ENCODE measurements at places on chromosomes 12 and 14.

DNA sequence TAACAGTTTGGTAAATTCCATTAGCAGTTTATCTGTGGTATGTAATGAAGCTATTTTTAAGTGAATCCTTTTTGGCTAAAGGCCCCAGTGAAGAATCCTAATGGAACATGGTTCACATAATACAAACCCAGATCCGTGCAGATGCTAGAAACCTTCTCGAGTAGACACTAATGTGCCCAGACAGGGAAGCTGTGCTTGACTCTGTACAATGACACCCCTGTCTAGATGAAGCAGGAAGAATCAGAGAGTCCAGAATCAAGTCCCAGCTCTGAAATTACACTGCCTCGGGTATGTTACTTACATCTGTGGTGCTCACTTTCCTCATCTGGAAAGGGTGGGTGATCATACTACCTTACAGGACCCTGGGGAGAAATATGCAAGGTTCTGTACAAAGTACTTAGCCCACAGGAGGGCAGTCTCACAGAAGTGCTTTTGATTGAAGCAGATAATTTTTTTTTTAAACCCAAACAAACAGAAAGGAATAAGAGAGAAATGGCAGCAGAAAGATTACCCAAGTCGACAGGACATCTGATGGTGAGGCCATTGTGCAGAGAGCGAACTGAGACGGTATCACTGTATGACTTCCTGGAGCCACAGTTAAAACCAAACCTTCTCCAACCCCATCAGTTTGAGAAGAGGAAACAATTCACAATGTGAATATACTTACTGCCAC is 8.5 kb downstream of the CRACR2A start:
- no peak for DNase-seq

DNA sequence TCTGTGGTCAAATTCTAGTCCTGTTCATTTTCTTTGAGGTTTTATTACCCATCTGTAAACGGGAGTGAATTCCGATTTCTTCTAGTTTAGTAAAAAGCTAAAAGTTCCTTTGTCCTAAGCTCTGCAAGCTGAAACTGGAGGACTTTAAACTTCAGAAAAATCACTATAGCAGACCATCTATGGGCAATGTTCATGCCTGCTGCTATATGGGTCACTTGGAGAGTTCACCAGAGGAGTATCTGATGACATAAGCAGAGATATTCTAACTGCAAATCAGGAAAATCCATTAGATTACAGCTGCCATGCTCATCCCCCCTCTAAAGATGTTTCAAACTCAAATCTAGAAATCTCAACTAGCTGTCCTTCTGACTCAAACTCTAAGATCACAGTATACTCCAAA is 193.0 kb upstream of the RTL1 start:
- DNase-seq, result no peak

DNA sequence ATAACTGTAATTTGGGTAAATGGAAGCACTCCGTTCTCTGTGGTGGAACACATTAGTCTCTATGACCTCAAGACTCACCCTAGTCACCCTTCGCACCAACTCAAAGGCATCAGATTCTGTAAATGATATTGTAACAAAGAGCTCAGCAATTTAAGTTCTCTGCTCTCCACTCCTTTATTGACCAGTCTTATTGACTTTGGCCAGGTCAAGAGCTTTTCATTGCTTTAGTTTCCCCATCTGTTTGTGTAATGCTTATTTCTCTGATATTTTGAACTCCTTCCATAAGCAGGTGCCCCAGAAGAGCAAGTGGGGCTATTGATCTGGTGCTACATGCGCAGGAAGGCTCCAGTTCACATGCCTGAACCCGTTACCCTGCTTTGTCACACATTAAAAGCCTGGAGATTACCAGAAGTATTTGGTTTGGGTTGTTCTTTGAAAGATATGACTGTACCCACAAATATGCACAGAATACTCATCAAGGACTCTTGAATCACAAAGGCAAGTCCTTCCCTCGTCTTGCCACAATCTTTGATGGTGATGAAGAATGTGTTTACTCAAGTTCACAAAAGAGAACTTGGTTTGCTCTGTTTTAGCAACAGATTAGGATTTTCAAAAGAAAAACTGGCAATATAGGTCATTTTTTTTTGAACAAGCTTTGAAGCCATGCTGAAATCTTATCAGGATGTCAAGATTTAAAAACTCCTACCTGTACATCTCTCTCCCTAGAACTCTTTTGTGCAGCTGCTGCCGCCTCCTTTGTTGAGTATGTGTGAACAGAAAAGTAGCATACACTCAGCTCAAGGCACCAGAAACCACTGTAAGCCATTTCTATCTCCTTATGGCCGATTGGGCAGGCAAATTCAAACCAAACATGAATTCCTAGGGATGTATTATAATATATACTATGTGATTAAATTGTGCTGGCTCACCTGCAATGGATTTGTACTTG is 193.9 kb downstream of the BCAT1 start:
- DNase-seq, result no peak

GRCh38 chr14:93347850-93348249 is 868 bp downstream of the COX8C start:
- DNase-seq, result no peak

- no peak for DNase-seq
Observed at GRCh38 chr14:81295958-81296923, 75.5 kb upstream of the GTF2A1 start.

DNA sequence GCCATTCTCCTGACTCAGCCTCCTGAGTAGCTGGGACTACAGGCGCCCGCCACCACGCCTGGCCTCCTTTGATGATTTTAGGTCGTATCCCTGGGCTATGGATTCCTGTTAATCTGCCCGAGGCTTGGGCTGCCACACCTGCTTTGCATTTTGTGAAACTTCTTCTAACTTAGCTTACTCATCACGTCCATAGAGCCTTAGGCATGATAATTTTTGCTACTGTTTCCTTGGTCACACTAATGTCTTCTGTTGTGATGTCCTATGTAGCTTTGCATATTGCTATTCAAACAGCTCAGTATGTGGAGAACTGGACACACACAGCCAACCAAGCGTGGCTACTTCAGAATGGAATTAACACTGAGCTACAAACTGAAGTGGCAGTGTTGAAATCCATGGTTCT is 47.5 kb upstream of the DDX11 start:
- DNase-seq, result no peak

GRCh38 chr12:116074686-116075085 is 202.8 kb downstream of the MED13L start:
- no peak for DNase-seq

DNA sequence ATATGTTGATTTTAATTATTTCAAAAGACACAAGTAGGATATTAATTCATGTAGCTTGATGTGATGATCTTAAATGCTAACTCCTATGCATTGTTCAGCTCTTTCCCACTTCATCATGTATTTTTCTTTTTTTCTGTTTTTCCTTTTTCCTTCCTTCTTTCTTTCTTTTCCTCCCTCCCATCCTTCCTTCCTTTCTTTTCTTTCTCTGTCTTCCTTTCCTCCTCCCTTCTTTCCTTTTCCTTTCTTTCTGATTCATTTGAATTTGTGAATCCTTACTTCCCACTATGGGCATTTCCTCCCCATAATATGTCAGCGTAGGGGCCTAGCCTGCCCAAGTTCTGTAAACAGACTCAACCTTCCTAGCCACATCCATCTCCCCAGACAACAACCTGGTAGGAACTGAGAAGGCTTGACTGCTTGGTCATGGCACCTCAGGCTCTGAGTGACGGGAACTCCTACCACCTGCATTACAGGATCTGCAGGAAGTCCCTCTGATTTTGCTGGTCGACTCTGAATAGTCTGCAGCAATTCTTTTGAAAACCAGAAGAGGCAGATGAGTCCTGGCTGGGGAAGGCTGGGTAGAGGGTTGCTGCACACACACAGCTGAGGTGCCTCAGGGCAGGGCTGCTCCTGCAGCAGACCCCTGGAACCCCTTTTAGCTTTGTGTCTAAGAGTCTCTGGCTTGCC is 33.4 kb upstream of the BHLHE41 start:
- DNase-seq, result no peak

DNA sequence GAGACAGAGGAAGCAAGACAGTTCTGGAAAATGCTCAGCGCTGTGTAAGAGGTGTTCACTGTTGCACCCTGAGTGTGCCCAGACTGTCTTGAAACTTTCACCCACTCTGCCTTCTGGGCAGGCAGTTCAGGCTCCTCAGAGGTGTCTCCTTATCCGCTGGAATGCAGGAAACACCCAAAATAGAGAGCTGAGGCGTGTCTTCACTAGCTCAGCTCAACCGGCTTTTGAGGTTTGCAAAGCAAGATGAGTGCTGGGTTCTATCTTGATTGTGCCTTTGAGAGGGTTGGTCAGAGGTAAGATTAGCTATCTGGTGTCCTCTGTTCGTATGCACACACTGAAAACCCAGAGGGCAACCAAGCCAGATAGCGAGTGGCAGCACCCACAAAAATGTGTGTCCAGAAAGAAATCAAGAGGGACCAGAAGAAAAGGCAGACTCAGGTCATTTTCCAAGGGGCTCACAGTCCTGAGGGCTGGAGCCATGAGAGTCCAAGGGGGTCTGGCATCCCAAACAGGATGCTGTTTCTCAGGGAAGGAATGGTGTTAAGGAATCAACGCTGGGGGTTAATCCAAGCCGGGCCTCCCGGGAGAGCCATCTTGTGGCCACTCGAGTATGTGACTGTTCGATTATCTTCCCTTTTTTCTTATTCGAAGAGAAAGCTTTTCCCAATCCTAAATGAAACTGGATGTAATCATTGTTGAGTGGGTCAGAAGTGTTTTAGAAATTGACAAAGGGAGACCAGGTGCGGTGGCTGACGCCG is 47.1 kb downstream of the TBX3 start:
- DNase-seq, result no peak

DNA sequence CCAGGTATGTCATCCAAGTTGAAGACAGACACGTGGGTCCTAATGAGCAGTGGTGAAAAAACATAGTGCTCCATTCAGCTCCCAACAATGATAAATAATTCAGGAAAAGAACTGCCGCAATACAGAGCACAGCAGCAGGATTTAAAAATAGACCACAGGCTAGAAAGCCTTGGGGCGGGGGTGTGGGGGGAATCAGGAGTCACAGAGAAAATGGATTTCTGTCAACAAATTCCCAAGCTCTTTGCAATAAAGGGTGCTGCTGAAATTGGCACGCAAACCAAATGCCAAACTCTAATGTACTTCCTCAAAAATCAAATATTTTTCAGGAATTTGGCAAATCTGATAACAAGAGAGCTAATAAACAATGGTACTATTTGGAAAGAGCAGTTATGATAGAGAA is 58.6 kb downstream of the R3HDM2 start:
- no peak for DNase-seq

- no peak for DNase-seq
Observed at GRCh38 chr12:9039397-9039977, 50.1 kb downstream of the KLRG1 start.

DNA sequence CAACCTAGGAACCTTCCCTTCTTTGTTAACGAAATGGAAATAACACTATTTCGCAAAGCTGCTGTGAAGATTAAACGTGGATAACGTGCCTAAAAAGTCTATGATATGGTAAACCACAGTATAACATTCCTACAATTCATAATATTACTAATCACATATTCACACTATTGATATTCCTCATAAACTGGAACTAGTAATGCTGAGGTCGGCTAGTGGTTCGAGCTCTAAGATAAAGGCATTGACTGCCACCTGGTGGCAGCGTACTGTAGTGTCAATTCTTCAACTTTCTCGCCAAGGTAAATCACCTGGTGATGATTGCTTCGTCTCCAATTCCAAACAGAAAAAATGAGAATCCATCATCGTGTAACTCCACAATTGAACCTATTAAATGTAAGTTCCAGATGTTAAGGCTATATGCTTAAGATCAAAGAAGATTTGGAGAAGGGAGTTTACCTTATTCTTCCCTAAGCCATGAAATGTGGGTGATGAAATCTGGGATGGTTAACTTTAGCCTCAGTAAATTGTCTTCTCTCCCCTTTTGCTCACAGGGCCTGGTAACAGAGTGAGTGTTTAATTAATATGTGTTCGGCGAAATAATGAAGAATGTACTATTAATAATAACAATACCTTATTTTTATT is 197.5 kb upstream of the TMEM132C start:
- no peak for DNase-seq

DNA sequence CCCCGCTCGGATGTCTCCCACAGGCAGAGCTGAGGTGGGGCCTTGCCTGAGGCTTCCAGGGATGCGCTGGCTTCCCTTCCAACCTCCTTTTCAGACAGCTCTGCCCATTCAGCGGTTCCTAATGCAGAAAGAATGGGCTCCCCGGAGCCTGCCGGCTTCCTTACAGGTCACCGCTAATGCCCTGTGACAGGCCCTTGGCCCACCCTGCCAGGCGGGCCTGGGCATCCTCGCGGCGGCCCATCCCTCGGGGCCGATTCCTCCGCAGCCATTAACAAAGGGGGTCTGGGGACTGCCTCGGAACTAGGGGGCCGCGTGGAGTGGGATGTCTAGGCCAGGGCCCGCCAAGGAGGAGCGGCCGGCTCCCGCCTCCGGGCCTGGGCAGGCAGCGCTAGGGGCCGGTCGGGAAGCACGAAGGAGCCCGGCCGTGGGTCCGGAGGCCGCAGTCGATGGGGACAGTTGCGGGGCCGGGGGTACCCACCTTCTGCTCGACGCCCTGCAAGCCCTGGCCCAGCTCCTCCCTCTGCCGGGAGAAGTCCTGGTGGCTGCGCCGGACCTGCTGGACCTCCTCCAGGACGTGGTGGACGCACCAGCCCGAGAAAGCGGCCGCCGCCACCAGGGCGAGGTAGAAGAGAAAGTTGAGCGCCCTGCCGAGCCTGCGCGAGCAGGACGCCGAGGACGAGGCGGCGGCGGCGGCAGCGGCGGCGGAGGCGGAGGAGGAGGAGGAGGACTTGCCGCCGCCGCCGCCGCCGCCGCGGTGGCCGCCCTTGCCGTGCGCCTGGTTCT is 738 bp downstream of the CKAP4 start:
- no peak for DNase-seq

- no peak for DNase-seq
Observed at GRCh38 chr12:11026118-11026517, 3.7 kb upstream of the TAS2R19 start.

DNA sequence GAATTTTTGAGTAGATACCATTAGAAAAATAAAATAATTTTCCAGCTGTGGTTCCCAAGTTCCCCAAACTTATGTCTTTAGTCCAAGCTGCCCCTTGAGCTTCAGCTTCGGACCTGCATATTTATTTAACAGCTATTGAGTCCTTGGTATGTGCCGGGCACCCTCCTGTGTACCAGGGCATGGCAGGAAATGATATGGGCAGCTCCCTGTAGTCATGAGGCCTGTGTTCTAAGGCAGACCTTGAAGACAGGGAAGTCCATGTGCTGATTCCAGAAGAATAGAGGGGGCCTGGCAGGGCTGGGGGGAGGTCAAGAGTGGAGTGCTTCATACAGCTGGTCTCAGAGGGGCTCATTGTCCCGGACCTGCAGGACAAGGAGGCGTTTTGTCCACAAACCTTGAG is 29.2 kb downstream of the TRAF3 start:
- DNase-seq, result no peak
